ENCODE measurements at places on chromosomes 5 and 9.

DNA sequence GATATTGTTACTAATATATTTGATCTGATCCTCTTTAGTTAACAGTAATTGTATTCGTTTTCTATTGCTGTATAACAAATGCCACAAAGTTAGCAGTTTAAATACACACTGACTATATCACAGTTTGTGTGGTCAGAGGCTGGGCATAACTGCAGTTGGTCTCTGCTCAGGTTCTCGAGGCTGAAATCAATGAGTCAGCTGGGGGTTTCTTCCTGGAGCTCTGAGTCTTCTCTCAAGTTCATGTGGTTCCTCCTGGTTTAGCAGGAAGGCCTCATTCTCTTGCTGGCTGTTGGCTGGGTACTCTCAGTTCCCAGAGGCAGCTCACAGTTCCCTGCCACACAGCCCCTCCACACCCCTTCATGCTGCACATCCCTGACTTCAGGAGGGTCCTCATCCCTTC, 20.7 kb downstream of the COL23A1 start:
- no peak for DNase-seq

DNA sequence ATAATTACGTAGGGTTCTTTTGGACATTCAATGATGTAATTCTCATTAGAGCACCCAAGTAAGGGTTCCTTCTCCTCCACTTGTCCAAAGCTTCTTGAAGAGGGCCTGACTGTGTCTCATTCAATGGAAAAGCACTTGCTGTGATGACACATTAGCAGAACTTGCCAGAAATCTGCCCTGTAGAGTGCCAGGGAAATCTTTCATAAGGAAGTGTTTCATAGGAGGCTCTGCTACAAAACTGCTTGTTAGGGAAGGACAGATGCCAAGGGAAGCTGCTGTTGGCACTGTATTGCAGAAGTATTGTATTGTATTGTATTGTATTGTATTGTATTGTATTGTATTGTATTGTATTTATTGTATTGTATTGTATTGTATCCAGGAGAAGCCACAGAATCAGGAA, 45.5 kb upstream of the MPDZ start:
- no peak for DNase-seq

GRCh38 chr5:109450129-109450877, 40.5 kb upstream of the PJA2 start:
- no peak for DNase-seq

GRCh38 chr5:41738710-41739354, 131.4 kb downstream of the OXCT1 start:
- no peak for DNase-seq

DNA sequence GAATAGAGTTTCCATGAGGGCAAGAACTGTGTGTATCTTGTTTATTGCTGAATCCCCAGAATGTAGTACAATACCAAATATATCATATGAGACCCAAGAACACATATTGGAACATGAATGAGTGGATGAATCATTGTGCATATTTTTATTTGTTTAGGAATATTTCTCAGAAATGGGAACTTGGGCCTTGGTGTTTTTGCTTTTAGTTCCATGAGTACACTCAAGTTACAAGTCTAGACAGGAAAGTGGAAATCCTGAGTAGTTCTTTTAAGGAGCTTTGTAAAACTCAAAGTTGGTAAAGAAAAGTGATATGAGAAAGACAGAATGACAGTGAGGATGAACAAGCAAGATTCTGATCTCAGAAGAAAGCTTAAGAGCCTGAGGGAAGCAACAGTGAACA, 647.0 kb downstream of the EFNA5 start:
- DNase-seq, result no peak

DNA sequence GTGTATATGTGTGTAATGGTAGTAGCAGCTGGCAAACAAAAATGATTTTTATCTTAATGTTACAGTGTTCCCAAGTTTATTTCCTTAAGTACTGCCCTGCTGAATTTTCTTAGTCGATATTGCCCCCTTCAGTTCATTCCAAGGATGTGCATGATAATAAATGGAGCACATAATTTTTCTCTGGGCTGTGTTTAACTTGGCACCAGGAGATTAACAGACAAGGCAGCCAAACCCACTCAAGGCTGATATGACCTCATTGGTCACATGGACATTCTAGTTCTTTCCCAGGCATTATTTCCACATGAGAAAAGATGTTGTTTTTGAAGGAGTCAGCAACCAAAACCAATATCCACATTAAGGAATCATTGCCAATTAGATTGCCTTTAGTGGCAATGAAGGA, 61.8 kb downstream of the COX7C start:
- no peak for DNase-seq

- no peak for DNase-seq
Measured at GRCh38 chr9:89888677-89889076, 283.9 kb downstream of the GADD45G start.

DNA sequence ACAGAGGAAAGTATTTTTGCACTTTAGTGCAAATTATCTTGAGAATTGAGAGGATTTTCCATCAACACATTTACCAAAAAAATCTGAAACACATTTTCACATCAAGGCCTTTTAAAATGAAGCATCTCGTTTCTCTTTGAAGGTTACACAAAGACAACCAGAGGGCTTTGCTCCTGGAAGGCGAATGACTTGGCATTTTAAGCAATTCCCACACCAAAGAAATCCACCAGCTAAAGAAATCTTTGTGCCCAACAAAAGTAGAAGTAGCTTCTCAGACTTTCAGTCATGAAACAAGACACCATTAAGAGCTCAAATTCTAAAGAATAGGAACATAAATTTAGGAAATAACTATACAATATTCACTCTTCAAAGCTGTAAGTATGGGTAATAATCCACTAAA, 59.9 kb downstream of the HABP4 start:
- DNase-seq, result no peak

DNA sequence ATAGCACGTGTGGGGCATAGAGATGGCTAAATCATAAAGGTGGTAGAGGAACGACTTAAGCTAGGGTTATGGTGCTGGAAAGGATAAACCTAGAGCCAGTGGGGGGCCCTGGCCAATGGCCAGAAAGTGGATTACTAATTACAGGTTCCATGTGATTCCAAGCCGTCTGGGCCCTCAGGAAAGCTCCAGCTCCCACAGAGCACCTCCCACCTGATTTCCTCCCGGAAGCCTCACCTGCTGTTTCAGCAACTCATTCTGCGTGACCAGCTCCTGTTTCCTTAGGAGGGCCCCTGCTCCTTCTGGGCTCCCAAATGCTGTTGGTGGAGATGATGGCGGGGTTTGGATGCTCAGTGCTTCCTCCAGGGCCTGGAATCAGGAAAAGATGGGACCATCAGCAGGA, 16.2 kb downstream of the GPX3 start:
- DNase-seq, result no peak

- DNase-seq, result no peak
Measured at GRCh38 chr9:100394816-100395215, 32.1 kb upstream of the MSANTD3 start.

DNA sequence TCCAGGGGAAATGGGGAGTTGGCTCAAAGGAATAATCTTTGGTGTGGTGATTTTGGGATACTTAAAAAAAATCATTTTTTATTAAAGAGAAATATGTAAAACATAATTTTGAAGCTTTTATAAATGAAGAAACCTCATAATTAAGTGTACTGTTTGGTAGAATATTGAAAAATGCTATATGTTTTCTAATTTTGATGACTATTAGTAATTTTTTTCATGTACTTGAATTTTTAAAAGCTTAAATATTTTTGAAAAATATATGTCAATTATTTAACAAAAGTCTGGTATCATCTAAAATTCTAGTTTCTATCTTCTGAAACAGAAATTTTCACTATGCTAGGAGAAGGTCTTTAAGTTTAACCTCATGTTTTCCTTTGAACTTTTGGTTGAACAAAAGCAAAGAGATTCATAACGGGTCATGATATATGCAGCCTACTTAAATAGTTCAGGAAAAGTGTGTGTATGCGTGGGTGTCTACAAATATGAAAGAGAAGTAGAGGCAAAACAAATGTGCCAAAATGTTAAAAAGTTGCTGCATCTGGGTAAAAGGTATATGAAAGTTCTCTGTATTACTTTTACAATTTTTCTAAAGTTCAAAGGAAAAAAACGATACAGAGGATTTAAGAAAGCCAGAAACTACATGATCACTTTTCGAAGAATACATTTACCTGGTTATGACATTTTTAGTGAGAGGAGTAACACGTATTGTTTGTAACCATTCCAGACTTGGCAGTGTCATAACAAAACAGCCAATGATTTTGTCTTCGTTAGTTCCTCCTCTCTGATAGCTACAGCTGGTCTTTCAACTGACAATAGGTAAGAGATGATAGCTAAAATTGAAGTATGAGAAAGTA, 117.3 kb upstream of the TNFAIP8 start:
- DNase-seq, result no peak

GRCh38 chr9:135484460-135485277, 5.1 kb downstream of the PPP1R26 start:
- DNase-seq, result no peak

- DNase-seq, result no peak
Measured at GRCh38 chr5:78628270-78628992, 20.1 kb downstream of the LHFPL2 start.

GRCh38 chr5:40501711-40502444, 177.8 kb upstream of the PTGER4 start:
- no peak for DNase-seq

DNA sequence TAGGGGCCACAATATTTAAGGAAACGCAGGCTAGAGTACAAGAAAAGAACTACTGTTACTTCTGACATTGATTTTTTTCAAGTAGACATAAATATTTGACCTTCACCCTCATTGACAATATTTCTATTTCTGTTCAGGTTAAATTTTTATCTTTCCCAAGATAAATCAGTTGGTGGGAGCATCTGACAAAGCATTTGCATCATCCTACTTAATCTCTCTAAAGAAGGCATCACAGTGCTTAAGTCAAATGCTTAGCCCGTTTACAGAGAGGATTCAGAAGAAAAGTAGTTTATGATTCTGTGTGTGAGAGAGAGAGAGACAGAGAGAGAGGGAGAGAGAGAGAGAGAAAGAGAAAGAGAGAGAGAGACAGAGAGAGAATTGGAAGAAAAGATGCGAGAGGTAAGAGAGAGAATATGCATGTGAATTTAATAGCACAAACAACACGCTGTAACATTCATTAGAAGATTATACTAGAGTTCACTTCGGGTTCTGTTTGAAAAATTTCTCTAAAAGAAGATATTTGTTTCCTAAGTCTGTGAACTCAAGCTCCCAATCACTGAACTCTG, 1093.3 kb upstream of the CDH6 start:
- DNase-seq, result no peak

DNA sequence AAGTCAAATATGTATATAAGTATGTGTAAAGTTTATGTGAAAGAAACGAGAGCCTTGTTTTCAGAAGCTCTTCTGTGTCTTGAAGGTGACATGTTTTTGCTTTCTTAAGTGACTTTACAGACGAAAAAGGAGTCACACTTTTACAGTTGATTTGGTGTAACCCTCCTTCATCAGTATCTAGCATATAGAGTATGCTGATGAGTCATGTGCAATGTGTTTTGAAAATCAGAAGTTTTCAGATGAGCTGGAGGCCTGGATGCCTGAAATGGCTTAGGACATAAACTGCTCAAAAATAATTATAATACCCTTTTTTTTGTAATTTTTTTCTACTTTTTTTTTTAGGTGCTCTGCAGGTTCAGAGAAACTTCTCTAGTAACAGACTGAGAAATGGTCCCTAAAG, 209.5 kb downstream of the CD180 start:
- DNase-seq, result no peak

- no peak for DNase-seq
Measured at GRCh38 chr5:69416699-69417098, 1.8 kb downstream of the MARVELD2 start.

DNA sequence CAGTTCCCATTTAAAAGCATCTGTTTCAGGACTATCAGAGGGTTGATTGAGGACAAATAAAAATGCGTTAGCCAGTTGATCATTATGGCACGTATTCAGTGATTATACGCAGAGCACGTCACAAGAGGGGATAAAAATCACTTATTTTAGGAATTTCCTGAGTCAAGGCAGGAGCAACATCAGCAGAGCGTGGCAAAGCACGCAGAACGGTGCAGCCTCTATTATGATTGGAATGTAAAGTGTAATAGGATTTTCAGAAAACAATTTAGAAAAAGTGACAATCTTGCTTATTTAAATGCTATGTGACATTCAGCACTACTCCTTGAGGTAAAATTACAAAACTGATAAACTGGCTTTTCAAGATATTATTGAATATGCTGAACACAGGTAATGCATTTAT, 413.6 kb upstream of the DAP start:
- no peak for DNase-seq

DNA sequence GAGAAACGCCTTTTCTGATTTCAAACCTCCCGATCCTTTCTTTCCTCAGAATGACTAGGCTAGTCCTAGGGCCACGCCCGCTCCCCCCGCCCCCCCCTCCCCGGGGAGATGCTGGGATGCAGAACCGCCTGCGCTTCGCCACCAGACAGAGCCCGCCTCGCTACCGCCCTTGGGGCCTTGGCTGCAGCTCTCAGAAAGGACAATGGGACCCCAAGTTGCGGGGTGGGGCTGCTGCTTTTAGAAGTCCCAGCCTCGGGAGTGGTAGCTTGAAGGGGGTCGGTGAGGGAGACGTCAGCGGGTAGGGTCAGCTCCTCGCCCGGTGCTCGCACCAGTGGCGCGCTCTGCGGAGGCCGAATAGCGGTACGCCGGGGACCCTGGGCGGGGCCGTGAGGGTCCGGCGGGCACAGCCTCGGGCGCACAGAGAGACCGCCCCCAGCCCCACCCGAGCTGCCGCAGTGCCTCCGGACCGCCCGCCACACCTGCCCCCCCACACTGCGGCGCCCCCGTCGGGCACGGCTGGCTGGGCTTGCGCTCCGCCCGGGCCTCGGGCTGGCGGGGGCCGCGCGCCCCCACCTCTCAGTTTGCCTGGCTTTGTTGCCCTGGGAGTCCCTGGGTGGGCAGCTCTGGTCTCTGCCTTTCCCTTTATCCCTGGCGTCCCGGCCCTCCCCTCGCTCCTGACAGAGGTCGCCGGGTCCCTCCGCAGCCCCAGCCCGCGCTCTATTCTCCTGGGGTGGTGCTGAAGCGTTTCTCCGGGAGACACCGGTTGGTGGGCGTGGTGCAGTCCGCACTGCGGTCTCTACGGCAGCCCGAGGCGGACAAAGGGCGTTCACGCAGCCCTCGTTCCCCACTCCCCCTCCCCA, 1.2 kb downstream of the MAP1B start:
- DNase-seq, result peak; percentile 1

- DNase-seq, result no peak
Measured at GRCh38 chr9:89177944-89178829, at the start of gene SHC3. SHC3 (minus strand) TSS chr9:89178818; CDS start chr9:89178460, 358 bp downstream.

GRCh38 chr5:73031839-73032238, 76.0 kb downstream of the FCHO2 start:
- DNase-seq, result no peak

DNA sequence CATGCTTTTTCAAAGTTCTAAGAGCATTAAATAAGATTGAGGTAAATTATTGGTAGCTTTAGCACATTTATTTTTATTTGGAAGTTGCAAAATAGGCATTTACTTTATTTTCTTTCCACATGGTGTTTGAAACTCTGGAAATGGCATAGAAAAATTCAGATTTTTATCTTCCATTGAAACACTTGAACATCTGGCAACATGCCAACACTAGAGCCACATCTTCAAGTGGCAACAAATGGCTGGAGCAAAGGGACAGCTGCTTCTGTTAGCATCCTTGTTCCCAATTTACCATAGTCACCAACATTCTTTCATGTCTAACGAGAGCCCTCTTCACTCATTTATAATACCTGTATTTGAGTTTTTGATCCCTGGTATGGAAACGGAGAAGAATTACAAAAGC, 539.9 kb downstream of the ZNF608 start:
- no peak for DNase-seq

GRCh38 chr5:96818125-96818788, 10.5 kb upstream of the ERAP1 start:
- no peak for DNase-seq

GRCh38 chr5:74482990-74483389, 157.5 kb downstream of the ENC1 start:
- no peak for DNase-seq

- DNase-seq, result no peak
Measured at GRCh38 chr9:551986-552929, 289.2 kb upstream of the DMRT1 start.

Data from stimulated activated CD8-positive, alpha-beta memory T cell treated with anti-CD3 and anti-CD28 coated beads, Interleukin-7, amount 100 ng/mL, for 24 hours (primary cell).